ENCODE measurements at places on chromosomes 2 and 18.

DNA sequence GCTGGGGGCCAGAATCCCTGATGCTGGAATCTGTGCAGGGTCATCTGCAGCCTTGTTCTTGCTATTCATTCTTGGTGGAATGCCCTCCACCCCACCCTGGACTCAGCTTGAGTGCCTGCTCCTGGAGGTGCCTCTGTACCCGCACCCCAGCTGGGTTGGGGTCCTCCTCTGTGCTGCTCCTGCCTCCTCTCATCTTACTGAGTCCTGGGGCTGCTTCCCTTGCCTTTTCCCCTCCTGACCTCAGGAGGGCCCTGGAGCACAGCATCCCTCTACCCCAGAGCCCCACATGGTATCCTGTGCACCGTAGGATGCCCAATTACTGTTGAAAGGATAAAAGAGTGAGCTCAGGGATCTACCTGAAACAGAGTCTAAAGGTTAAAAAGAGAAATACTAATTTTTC is 81.6 kb downstream of the CIB4 start:
- H3K27me3 ChIP-seq, result peaks cover 9% of the 10 kb centered on the region
- no peaks in the 10 kb centered on the region for H3K4me1 ChIP-seq
- H3K4me3 ChIP-seq, result no peak overlapping the region
- H3K27ac ChIP-seq, result no peak overlapping the region
- no peaks in the 10 kb centered on the region for H3K36me3 ChIP-seq

- H3K36me3 ChIP-seq, result no peaks in the 10 kb centered on the region
- no peak overlapping the region for H3K27ac ChIP-seq
- H3K27me3 ChIP-seq, result no peaks in the 10 kb centered on the region
- DNase-seq, result no peak
Observed at GRCh38 chr2:30694286-30695055, 112.8 kb downstream of the CAPN13 start.

GRCh38 chr2:134845719-134846118 is 7.3 kb downstream of the ACMSD start:
- no peak for DNase-seq
- peaks cover 3% of the 10 kb centered on the region for H3K27me3 ChIP-seq
- H3K4me1 ChIP-seq, result no peaks in the 10 kb centered on the region
- H3K27ac ChIP-seq, result no peak overlapping the region
- no peak overlapping the region for H3K4me3 ChIP-seq

DNA sequence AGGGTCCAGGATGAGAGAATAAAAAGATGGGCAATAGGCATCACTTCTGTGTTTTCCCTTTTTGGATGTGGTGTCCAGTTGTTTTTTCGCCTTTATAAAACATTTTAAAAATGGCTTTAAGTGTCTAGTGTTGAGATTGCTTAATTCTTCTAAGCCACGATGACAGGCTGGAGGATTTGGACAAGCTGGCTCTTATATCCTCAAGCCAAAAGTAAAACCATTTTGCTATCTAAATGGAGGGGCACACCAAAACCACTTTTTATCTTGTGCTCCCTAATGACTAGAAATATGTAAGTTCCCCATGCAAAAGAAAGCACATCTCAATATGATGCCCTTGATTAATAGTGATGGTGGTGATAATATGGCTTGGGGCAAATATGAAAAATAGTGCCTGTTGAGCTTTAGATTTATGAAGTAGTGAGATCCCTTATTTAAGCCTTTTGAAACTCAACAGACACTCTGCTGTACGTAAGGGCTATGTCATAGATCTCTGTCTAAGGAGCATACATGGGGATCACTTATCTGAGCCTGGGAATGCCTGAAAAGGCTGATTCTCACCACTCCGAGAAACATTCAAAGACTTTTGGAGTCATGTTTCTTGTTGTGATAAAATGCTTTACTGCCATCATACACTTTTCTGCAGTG is 185.5 kb downstream of the KCNS3 start:
- no peak overlapping the region for H3K27ac ChIP-seq
- no peaks in the 10 kb centered on the region for H3K36me3 ChIP-seq
- H3K4me1 ChIP-seq, result no peaks in the 10 kb centered on the region
- H3K27me3 ChIP-seq, result 0 out of 2 replicates have a peak, but pooled peaks cover 1% of the 10 kb centered on the region

GRCh38 chr2:205237524-205237923 is 444.8 kb upstream of the NRP2 start:
- no peak for DNase-seq
- no peak overlapping the region for H3K4me3 ChIP-seq
- no peak overlapping the region for H3K27ac ChIP-seq

DNA sequence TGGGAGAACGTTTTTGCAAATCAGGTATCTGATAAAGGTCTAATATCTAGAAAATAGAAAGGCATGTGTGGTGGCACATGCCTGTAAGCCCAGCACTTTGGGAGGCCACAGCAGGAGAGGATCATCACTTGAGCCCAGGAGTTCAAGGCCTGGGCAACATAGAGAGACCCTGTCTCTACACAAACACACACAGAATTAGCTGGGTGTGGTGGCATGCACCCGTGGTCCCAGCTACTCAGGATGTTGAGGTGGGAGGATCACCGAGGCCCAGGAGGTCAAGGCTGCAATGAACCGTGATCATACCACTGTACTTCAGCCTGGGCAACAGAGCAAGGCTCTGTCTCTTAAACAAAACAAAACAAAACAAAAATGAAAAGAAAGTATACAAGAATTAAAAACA is 13.8 kb upstream of the TBR1 start:
- no peaks in the 10 kb centered on the region for H3K27me3 ChIP-seq
- no peak for DNase-seq
- no peak overlapping the region for H3K4me3 ChIP-seq
- peaks cover 6% of the 10 kb centered on the region for H3K36me3 ChIP-seq
- no peak overlapping the region for H3K27ac ChIP-seq

DNA sequence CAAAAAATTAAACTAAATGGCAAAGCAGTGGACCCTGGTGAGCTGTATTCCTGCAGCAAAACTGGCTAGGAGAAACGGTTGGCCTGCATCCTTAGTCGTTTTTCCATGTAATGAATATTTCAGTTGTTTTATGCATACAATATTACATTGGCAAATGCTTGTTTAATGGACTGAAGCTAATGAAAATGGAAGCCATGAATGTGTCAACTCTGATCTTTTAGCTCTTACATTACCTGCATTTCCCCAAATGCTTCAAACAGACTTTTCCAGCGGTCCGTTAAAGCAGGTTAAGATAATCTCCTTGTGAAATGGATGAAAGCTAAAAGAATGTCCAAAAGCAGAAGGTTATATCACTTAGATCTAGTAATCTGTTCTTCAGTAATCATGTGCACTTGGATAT is 686.3 kb upstream of the SETBP1 start:
- no peaks in the 10 kb centered on the region for H3K4me1 ChIP-seq
- no peaks in the 10 kb centered on the region for H3K36me3 ChIP-seq

- no peak overlapping the region for H3K4me3 ChIP-seq
- DNase-seq, result no peak
- no peaks in the 10 kb centered on the region for H3K36me3 ChIP-seq
- 0 out of 2 replicates have a peak, but pooled peaks cover 5% of the 10 kb centered on the region for H3K4me1 ChIP-seq
- H3K27me3 ChIP-seq, result no peaks in the 10 kb centered on the region
- H3K27ac ChIP-seq, result peak overlapping the region; percentile 22
Observed at GRCh38 chr18:62784966-62785413, 69.6 kb downstream of the PHLPP1 start.

DNA sequence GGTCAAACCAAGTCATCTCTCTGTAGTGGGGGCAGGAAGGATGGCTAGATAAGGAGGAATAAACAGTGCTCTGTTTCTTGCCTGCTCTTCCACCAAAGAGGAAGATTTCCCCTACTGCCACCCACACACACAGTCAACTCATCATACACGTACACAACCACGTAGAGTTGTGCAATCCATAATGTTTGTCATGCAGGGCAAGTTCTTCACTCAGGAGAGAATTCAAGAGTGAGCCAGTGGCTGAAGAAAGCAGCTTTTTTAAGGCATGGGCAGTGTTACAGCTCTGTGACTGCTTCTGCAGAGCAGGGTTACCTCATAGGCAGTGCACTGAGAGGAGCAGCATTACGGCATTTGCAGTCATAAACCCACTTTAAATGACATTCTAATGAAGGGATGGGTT is 283.0 kb downstream of the RND3 start:
- no peak for DNase-seq
- no peaks in the 10 kb centered on the region for H3K27me3 ChIP-seq
- H3K27ac ChIP-seq, result no peak overlapping the region
- no peaks in the 10 kb centered on the region for H3K4me1 ChIP-seq
- no peak overlapping the region for H3K4me3 ChIP-seq
- H3K36me3 ChIP-seq, result no peaks in the 10 kb centered on the region

- H3K27ac ChIP-seq, result no peak overlapping the region
- no peaks in the 10 kb centered on the region for H3K4me1 ChIP-seq
- no peak overlapping the region for H3K4me3 ChIP-seq
- H3K36me3 ChIP-seq, result no peaks in the 10 kb centered on the region
- DNase-seq, result no peak
Observed at GRCh38 chr2:157592948-157593347, 35.7 kb downstream of the ACVR1C start.

- H3K4me3 ChIP-seq, result no peak overlapping the region
- H3K27ac ChIP-seq, result no peak overlapping the region
- peaks cover 40% of the 10 kb centered on the region for H3K4me1 ChIP-seq
Observed at GRCh38 chr2:236541008-236541562, 28.5 kb upstream of the ACKR3 start.

GRCh38 chr2:181070119-181070835 is 89.9 kb downstream of the UBE2E3 start:
- no peak for DNase-seq
- no peak overlapping the region for H3K4me3 ChIP-seq
- H3K27me3 ChIP-seq, result no peaks in the 10 kb centered on the region

- no peak for DNase-seq
- H3K4me1 ChIP-seq, result no peaks in the 10 kb centered on the region
- H3K27me3 ChIP-seq, result peaks cover 15% of the 10 kb centered on the region
- H3K27ac ChIP-seq, result no peak overlapping the region
Observed at GRCh38 chr2:191249156-191249813, 4.1 kb downstream of the MYO1B start.

DNA sequence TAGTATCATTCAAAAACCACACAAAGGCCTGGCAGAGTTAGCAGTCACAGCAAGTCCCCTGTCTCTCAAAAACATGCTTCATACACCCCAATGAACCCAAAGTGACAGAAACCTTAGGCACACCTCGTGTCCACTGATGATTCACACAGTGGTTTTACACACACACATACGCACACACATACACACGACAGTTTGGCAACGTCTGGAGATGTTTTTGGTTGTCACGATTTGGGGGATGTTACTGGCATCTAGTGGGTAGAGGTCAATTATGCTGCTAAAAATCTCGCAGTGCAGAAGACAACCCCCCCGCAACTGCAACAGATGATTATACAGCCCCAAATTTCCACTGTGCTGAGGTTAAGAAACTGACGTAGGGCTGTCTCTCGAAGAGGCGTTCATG is 72.9 kb upstream of the PARD3B start:
- H3K4me1 ChIP-seq, result no peaks in the 10 kb centered on the region
- no peaks in the 10 kb centered on the region for H3K27me3 ChIP-seq
- no peak overlapping the region for H3K4me3 ChIP-seq
- no peak for DNase-seq

- no peak overlapping the region for H3K4me3 ChIP-seq
- no peaks in the 10 kb centered on the region for H3K36me3 ChIP-seq
- no peaks in the 10 kb centered on the region for H3K4me1 ChIP-seq
Observed at GRCh38 chr2:186098821-186099220, 360.2 kb downstream of the FSIP2 start.

- H3K36me3 ChIP-seq, result peaks cover 4% of the 10 kb centered on the region
- H3K27me3 ChIP-seq, result no peaks in the 10 kb centered on the region
- H3K4me3 ChIP-seq, result no peak overlapping the region
- H3K27ac ChIP-seq, result no peak overlapping the region
- DNase-seq, result no peak
- H3K4me1 ChIP-seq, result no peaks in the 10 kb centered on the region
Observed at GRCh38 chr2:71153585-71154224, 23.3 kb downstream of the MPHOSPH10 start.

- no peak for DNase-seq
- no peak overlapping the region for H3K27ac ChIP-seq
- H3K4me3 ChIP-seq, result no peak overlapping the region
Observed at GRCh38 chr2:152445375-152445774, 110.4 kb downstream of the FMNL2 start.

GRCh38 chr2:137929519-137929916 is 34.8 kb upstream of the HNMT start:
- no peaks in the 10 kb centered on the region for H3K27me3 ChIP-seq
- H3K36me3 ChIP-seq, result no peaks in the 10 kb centered on the region
- no peak overlapping the region for H3K27ac ChIP-seq
- DNase-seq, result no peak

GRCh38 chr2:36762764-36763490 is 66.4 kb downstream of the VIT start:
- DNase-seq, result no peak
- H3K4me3 ChIP-seq, result no peak overlapping the region
- H3K27ac ChIP-seq, result no peak overlapping the region
- H3K4me1 ChIP-seq, result no peaks in the 10 kb centered on the region
- no peaks in the 10 kb centered on the region for H3K27me3 ChIP-seq

DNA sequence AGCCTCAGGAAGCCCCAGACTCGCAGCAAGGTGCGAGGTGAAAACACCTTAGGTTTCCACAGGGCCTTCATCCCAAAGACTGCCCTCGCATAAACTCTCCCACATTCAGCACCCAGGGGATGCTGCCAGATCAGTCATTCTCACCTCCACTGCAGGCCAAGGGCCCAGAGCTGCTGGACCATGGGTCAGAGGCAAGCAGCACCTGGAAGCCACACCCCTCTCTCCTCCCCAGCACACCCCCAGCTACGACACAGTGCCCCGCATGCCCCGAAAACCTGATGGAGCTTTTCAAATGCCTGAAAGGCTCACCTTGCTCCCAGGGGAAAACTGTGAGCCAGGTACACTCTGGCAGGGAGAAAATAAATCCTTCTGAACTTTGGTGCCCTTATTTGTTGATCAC is 31.9 kb upstream of the LDLRAD4 start:
- H3K36me3 ChIP-seq, result no peaks in the 10 kb centered on the region
- no peak for DNase-seq
- H3K27me3 ChIP-seq, result no peaks in the 10 kb centered on the region
- H3K27ac ChIP-seq, result no peak overlapping the region
- H3K4me1 ChIP-seq, result no peaks in the 10 kb centered on the region

DNA sequence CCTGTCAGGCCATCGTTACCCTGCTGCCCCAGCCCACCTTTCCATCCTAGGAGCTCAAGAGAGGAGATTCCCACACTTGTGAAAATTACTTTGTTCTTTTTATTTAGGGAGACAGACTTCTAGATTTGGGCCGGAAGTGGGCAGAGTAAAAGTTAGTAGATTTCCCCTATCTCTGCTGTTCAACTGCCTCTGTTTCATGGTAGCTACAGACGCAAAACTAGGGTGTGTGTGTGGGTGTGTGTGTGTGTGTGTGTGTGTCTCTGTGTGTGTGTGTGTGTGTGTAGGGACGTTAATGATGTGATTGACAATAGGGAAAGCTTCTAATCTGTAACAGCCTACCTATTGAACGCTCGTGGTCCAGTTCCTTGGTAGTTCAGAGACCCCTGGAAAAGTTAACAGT is 438 bp downstream of the PSMA8 start:
- H3K4me3 ChIP-seq, result no peak overlapping the region
- H3K27me3 ChIP-seq, result no peaks in the 10 kb centered on the region
- no peak overlapping the region for H3K27ac ChIP-seq

GRCh38 chr18:681985-682384 is 24.5 kb downstream of the TYMS start:
- no peaks in the 10 kb centered on the region for H3K4me1 ChIP-seq
- H3K36me3 ChIP-seq, result peaks cover 2% of the 10 kb centered on the region
- DNase-seq, result no peak

- H3K36me3 ChIP-seq, result no peaks in the 10 kb centered on the region
- H3K27ac ChIP-seq, result no peak overlapping the region
- no peak overlapping the region for H3K4me3 ChIP-seq
- no peaks in the 10 kb centered on the region for H3K4me1 ChIP-seq
- DNase-seq, result no peak
- no peaks in the 10 kb centered on the region for H3K27me3 ChIP-seq
Observed at GRCh38 chr18:10184776-10185175, 269.7 kb upstream of the APCDD1 start.

Data from GM12878 (cell line).